M059J (cell line): ENCODE measurements at places on chromosomes 6 and 20.
A peak's percentile ranks its signal among the peaks of the same experiment; 100 is the strongest.

- DNase-seq, result no peak
Observed at GRCh38 chr20:6686171-6686570, 81.3 kb upstream of the BMP2 start.

DNA sequence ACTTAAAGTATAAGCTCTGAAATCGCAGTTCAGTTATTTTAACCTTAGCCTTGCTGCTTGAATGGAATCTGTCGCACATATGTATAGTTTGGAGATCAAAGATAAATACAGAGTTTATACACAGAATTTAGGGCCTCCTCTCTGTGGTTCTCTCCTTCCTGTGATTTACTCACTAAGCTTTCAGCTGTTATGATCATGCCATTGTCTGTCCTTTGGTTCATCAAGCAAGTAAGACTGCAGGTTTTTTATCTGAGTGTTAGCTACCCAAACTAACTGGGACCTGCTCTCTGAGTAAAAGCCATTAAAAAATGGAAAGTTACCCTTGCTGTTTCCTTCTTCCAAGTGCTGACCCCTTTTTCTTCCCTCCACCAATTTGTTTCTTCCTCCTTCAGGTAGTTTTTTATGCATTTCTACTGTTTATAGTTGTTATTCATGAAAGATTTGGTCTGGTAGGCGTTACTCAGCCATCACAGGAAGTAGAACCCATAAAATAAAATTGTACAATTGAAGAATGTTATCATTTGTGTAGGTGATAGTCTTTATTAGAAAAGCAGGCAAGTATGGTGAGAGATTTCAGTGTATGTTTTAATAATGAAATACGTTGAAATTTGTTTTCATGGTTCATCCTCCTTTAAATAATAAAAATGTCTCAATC is 33.7 kb upstream of the SUMO4 start:
- DNase-seq, result no peak

- DNase-seq, result peak; percentile 46
Observed at GRCh38 chr6:37365791-37366190, 12.0 kb downstream of the RNF8 start.

DNA sequence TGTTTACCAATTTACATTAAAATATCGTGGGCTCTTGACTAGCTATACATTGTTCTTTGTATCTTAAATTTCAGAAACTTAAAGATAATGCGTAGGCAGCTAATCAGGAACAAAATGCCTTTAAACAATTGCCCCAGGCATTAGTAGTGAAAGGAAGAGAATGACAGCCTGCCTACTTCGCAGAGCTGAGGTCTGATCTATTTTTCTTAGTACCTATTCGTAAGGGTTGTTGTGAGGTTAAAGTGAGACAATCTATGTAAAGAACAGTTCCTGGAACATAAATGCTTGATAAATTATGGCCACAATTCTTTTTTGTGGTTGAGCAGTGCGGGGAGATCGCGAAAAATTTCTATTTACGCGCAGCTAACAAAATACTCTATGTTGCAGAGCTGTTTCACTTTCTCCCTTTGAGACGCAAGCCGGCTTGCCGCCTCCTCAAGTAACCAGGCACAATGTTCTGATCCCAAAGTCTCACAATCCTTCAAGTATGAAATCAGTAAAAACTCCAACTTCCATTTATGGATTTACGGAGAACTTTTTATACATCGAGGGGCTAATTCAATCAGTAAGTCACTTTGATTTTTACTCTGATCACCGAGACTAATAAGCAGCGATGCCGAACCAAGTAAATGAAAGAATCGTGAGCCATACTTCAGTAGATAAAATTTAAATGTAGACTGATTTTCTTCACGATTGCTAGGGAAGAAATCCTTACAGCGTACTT is 878 bp upstream of the PNRC1 start:
- peak; percentile 60 for DNase-seq
